ENCODE measurements at places on chromosomes 5 and 9.

GRCh38 chr5:13591621-13592020, 352.9 kb downstream of the DNAH5 start:
- no peak for DNase-seq

DNA sequence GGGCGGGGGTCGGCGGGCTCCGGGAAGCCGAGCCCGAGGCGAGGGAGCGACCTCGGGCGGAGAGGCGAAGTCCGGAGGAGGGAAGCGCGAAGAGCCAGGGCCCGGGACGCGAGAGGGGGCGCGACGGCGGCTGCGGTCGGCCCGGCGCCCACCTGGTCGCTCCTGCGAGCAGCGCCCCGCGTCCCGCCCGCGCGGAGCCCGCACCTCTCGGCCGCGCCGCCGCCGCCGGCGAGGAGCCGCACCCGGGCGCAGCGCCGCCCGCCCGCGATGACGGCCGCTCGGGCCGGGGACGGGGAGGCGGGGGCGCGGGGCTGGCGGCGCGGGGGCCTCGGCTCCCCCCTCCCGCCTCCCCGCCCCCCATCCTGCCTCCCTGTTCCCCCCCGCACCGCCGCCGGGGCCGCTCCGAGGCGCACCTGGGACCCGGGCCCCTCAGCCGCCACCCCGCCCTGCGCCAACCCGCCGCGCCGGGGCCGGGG, 2.6 kb downstream of the NR5A1 start:
- no peak for DNase-seq

DNA sequence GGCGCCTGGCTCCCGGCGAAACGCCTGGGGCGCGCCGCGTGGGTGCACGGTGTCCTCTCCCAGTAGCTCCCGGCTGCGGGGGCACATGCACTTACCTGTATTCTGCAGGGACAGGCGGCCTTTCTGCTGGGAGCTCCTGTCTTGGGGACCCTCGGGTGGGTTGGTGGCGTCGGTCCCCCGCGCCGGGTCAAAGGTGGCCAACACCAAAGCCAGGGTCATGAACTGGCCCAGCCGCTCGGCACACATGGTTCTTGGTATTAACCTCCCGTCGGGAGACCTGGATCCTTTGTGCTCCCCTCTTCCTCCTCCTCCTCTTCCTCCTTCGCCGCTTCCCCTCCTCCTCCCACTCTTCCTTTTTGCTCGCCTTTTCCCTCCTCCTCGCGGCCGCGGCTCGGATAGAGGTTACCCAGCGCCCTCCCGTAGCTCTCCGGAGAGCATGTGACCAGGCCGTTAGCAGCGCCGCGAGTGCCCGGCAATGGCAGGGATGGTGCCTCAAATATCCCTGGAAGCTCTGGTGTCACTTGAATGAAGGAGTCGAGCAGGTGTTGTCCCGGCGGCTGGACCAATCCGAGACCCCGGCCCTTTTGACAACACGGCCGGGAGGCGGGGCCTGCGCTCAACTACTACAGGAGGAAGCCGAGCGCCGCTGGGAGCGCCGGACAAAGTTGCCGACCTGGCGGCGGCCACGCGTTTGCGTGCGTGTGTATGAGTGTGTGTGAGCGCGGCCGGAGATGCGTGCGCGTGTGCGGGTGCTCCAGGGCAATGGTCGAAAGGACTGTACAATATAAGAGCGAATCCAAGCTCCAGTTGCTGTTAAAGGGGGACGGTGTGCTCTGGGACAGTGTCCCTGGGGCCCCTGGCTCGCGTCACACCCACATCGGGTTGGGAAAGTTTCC, at the start of gene STC2:
Gene STC2, minus strand, starts transcription at position 467 of the 896 bp plus-strand sequence. Its CDS starts 221 bp downstream, at position 246.
- peak; percentile 92 for DNase-seq

- DNase-seq, result no peak
Measured at GRCh38 chr5:175920231-175920811, 47.8 kb downstream of the THOC3 start.

DNA sequence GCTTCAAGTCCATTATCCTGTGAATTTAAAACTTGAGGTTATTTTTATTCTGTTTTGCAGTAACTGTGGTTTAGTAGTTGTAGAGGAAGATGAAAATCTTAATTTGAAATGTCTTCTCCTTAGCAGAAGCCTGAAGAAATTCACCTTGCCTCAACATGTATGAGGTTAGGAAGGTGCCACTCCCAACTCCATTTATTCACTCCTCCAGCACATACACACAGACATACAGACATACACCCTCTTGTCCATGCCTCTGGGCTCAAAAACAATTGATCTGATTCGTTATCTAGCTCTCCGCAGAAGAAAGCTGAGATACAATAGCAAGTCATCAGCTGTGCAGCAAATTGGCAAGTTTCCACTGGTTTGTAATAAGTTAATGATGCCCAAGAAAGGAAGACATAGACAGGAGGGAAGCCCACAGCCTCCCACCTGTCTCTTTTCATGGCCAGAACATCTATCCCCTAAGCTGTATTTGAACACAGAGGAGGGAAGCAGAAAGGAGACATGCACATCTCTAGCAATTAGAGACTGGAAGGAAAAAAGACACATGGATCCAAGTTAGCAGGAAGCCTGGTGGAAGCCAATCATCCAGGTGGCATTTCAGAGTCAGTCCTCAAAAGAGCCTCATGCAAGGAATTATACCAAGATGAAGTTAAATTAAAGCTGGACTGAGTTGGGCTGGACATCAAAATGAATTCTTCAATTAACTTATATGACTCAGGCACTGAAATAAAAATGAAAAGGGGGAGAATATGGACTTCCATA, 257.9 kb downstream of the ASTN2 start:
- DNase-seq, result no peak

DNA sequence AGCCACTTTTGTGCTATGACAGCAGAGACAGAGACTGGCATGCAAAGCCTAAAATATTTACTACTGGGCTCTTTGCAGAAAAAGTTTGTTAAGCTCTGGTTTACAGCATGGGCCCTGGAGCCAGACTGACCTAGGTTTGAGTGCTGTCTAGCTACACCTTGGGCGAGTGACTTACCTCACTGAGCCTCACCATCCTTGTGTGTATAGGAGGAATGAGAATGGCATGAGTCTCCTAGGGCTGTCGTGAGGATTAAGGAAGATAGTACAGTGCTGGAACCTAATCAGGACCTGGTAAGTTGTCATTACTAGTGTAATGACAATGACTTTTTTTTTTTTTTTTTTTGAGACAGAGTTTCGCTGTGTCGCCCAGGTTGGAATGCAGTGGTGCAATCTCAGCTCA, 65.2 kb downstream of the MSX2 start:
- no peak for DNase-seq

DNA sequence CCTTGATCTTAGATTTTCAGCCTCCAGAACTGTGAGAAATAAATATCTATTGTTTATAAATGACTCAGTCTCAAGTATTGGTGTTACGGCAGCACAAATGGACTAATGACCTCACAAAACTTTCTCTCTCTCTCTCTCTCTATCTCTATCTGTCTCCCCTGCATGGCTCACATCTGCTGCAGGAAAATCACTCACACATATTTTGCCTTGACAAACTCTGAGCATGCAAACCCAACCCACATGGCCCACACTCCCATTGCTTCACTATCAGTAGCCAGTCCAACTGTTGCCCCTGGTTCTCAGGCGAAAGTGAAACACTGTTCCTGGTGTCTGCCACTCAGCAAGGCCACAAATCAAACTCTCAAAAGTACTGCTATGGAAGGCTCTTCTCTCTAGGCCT, 66.4 kb upstream of the PIK3R1 start:
- no peak for DNase-seq

DNA sequence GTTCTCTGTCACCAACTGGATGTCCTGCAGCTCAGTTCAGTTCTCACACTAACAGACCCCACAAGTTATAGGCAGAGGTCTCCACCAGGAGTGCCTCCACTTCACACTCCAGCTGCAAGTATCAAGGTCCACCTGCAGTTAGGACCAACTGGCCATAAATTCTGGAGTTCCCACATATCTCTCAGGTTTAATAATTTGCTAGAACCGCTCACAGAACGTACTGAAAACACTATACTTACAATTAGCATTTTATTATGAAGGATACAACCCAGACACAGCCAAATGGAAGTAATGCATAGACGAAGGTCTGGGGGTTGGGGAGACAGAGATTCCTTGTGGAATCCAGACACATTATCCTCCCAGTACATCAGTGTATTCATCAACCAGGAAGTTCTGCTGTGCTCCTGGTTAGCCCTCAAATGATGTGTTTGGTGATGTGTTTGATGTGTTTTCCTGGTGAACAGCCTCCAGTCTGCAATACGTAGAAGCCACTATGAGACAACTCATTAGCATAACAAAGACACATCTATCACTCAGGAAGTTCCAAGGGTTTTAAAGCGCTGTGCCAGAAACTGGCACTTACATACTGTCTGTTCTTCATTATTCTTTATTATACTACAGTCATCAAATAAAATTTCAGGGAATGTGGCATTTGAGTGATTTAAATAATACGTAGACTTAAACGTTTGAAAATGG, 25.4 kb downstream of the OGN start:
- DNase-seq, result no peak

DNA sequence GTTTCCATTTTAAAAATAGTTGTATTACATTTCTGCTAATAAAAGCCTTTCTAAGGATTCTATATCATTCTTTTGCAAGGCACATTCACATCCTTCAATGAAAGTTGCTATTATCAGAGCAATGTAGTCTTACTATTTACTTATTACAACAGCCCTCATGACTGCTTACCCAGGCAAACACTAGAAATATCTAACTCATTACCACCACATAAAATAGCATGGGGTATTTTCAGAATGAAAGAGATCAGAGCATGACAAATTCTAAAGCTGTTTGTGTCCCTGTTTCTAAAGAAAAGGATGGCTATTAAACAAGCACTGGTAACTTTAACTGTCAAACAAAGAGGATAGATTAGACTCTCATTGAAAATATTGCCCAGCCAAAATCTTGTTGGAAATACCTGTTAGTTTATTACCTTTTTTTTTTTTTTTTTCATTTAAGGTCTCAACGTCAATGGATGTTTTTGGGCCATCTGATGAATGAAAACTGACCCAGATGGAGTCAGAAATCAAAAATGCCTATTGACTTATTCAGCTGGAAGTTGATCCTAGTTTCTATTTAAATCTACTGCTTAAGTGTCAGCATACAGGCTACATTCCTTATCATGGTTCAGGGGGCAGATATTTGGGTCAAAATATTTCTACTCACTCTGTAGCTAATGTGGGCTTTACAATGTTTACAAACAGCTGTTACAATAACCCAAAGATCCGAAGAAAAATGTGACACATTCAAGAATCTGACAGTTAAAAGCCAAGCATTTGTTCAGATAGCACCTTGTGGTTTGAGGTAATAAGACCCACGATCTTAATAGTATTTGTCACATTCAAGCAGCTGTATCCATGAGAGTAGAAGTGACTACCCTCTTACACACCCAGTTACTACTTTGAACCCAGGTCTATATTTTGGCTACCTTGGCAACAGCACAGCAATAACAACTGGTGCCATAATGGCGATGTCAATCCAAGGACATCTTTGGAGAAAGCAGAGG, 554.8 kb upstream of the MEF2C start:
- no peak for DNase-seq

DNA sequence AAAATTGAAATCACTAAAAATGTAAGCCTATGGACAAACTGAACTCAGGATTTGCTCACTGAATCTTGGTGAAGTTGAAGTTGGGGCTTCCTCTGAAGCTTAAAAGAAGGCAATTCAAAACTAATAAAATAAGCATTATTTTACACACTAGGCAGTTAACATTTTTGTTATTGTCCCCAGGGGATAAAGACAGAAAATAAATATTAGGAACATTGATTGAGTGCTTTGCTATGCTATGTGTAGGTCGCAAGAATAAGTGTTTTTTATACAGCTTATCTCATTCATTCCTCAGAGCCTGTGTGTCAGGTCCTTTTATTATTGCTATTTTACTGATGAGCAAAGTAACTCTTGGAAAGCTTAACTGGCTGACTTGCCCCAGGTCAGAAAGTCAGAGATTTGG, 82.2 kb downstream of the ZNF608 start:
- no peak for DNase-seq

- DNase-seq, result no peak
Measured at GRCh38 chr5:151903243-151903653, 21.4 kb downstream of the GLRA1 start.
